ENCODE measurements at places on chromosomes 5 and 9.

- DNase-seq: no peak
Observed at GRCh38 chr9:69811351-69811868, 9.2 kb upstream of the CFAP95 start.

- DNase-seq: peak; percentile 66
Observed at GRCh38 chr5:16983022-16983639, 47.0 kb upstream of the MYO10 start.

- DNase-seq: no peak
Observed at GRCh38 chr5:133256276-133256675, 204.5 kb downstream of the HSPA4 start.

GRCh38 chr5:110873773-110874437 is 135.1 kb downstream of the SLC25A46 start:
- DNase-seq: no peak

DNA sequence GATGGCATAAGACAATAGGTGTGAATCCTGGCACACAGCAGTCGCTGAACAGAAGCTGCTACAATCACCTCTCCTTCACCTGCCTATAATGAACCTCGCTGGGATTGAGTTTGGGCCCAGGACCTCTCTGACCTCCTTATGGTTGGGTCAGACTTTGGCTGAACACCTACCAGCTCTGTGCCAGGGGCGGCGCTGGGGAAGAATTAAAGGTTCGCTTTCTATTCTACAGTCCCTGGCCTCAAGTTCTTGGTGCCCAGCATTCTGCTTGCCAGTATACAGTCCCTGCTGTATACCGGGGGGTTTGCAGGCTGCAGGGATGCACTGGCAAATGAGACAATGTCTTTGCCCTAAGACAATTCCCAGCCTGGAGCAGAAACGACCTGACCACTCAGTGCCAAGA is 895 bp upstream of the STRBP start:
- no peak for DNase-seq

GRCh38 chr9:79776581-79776980 is 204.8 kb downstream of the TLE4 start:
- no peak for DNase-seq

- no peak for DNase-seq
Observed at GRCh38 chr9:111320631-111321030, 9.4 kb downstream of the OR2K2 start.

DNA sequence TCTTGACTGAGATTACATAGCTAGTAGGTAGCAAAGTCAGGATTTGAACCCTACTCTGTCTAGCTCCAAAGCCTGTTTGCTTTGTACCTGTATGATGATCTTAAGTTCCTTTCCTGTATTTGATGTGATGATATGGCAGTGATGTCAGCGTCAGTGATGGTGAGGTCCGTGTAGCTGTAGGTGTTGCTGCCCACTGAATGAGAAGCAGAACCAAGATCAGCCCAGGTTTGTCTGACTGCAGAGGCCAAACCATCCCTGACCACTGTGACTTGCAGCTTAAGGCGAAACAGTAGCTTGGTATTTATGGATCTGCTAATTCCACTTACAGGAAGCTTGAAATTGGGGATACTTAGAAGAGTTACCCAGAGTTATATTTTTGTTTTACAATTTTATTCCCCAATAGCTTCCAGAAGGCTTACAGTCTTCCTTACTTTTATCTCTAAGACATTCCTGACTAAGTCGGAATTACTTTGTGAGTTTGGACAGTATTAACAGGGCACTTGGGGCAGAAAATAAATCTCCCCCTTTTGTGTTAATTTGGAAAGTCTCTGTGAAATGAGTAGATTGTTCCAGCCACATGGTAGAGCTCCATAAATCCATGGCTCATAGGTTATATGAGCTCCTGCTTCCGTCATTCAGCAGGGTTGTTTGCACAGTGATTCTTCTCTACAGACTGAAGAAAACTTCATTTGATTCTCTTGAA is 273.4 kb downstream of the NR3C1 start:
- DNase-seq: no peak

GRCh38 chr5:41416336-41416735 is 94.1 kb downstream of the PLCXD3 start:
- no peak for DNase-seq

DNA sequence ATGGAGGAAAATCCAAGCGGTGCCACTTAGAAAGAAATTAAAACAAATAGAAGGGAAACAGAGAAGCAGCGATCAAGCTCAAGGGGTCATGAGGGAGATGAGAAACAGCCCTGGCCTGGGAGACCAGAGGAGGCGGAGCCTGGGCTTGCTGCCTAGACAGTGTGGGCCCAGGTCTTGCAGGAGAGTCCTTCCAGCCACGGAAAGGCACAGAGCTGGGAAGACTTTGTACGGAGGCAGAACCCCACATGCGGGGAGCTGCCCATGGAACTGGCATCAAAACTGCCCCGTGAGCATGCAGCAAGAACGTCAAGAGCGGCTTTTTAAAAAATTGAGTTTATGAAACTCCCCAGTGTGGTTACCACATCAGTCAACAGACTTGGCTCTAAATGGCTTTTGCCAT is 119.4 kb downstream of the IRX1 start:
- no peak for DNase-seq

DNA sequence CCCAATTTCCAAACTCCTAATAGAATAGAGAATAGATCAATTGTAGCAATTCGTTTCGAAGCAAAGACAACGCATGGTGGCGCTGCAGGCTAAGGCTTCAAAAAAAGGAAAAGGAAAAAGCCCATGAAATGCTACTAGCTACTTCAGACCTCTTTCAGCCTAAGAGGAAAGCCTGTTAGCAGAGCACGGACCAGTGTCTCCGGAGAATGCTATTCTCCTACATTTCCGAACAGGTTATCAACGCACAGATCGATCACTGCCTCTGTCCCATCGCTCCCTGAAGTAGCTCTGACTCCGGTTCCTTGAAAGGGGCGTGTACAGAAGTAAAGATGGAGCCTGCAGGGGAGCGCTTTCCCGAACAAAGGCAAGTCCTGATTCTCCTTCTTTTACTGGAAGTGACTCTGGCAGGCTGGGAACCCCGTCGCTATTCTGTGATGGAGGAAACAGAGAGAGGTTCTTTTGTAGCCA is at the start of gene PCDHB15:
TSS of gene PCDHB15 (plus strand) at position 146 of the 468 bp plus-strand sequence. CDS start at position 330, 184 bp downstream.
- no peak for DNase-seq

DNA sequence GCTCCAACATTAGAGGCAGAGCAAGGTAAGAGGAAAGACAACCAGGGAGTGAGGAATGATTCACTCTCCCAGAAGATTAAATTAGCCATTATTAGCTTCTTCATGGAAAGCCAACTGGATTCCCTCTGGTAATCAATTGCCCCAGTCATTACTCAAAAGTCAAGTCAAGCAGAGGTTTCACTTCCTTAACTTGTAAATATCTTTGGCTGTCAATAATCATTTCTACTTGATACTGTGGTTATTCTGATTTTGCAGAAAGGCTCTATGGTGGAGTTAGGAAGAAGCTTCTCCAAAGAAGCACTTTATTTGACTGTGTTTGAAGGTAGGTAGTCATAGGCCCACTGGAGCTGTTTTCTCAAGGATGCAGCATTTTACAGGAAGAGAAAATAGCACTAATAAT is 78.0 kb downstream of the JAKMIP2 start:
- no peak for DNase-seq

- no peak for DNase-seq
Observed at GRCh38 chr5:79416499-79416898, 97.4 kb downstream of the HOMER1 start.

DNA sequence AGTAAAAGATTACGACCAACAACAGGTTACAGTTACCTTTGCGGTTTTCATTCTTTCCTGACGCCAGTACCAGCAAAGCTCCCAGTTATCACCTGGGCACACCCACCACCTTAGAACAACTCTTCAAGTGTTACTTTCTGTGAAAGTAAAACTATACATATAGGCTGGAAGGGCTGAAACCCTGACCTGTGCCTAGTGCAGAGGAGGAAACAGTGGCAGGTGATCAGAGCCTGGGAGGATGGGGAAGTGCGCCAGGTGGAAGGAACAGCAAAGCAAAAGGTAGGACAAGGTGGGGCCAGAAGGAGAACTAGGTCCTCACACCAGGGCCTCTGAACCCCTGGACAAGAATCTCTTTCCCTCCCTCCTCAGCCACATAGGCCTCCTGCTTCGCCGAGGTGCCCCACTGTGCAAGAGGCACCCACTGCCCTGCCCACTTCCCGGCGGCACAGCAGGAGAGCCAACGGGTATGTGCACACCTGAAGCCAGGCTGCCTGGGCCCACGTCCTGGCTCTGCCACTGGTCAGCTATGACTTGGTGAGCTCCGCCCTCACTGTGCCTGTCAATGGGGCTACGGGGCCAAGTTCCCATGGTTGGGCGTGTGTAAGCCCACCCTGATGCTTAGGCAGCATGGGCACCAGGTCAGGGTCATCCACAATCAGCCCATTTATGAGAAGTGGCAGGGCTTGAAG is 26.9 kb downstream of the BICD2 start:
- DNase-seq: no peak

GRCh38 chr9:97557606-97558095 is 56.2 kb downstream of the TMOD1 start:
- DNase-seq: no peak

- DNase-seq: no peak
Observed at GRCh38 chr5:143141652-143142051, 261.8 kb downstream of the NR3C1 start.

DNA sequence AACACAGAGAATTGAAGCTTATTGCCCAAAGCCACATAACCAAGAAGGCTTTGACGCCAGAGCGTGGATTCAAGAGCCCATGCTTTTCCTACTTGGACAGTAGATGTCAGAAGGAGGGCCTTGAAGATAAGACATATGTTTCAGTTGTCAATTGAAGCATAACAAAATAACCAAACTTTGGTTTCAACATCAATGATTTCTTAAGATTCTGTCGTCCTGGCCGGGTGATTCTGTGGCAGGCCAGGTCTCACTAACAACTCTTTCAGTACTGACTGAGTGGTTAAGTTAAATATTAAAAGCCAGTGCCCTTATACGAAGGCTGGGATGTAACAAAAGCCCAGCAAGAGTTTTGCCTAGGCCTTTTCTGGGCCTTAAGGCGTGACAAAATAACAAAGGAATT is 94.0 kb downstream of the RCL1 start:
- DNase-seq: no peak

DNA sequence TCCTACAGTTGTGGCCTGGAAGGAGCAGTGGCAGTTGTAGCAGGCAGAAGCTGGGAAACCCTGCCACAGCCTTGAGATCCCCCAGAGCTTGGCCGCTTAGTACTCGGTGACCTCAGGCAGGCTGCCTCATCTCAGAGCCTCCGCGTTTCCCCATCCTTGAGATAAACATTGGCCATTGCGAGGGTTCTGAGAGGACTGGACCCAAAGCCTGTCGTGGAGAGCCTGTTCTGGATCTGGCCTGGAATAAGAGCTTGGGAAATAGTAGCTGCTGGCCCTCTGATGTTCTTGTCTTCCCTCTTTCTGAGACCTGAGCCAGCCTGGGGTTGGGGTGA is 1.3 kb downstream of the MIGA2 start:
- no peak for DNase-seq

GRCh38 chr5:112709416-112709815 is 28.3 kb upstream of the APC start:
- DNase-seq: no peak
